ENCODE measurements at places on chromosomes 1 and 21.

- no peak for DNase-seq
Measured at GRCh38 chr1:245611251-245611650, 456.5 kb downstream of the KIF26B start.

- no peak for DNase-seq
Measured at GRCh38 chr1:208446271-208446691, 202.1 kb upstream of the PLXNA2 start.

GRCh38 chr1:220224033-220224432 lies 48.2 kb downstream of the RAB3GAP2 start:
- DNase-seq, result no peak

GRCh38 chr1:107914119-107914765 lies 50.7 kb downstream of the VAV3 start:
- DNase-seq, result no peak

- DNase-seq, result no peak
Measured at GRCh38 chr1:83024251-83024767, 974.6 kb downstream of the TTLL7 start.

- DNase-seq, result no peak
Measured at GRCh38 chr1:116340506-116341231, 32.4 kb upstream of the ATP1A1 start.

GRCh38 chr1:45730075-45730779 lies 20.2 kb downstream of the IPP start:
- DNase-seq, result no peak

DNA sequence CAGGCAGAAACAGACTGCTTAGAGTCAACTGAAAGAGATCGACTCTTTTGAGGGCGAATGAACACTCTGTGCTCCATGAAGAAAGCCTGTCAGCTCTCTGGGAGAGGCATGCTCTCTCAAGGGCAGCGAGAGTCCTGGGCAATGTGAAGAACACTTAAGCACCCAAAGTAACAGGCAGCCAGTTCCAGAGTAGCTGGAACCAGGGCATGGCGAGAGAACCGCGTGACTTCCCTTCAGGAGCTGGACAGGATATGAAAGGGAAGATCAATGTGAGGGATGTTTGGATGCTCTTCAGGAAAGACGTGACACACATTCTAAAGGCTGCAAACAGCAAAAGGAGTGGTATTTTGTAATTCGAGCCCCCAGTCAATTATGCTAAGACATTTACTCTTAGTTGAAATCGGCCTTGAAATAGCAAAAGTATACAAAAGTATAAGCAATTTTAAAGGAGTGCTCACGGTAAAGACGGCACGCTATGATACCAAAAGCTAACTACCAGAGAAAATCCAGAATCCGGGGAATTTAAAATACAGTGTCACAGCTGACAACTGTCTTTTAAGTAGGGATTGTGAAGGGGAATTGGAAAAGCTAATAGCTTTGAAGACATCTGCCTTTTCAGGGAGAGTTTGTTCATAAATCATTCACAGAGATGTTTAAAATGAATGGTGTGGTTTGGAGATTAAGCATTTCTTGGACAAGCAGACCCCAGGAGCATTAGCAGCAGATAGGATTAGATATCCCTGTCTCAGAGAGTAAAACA lies 20.8 kb downstream of the ADAMTS5 start:
- no peak for DNase-seq

GRCh38 chr21:37263827-37264600 lies 3.1 kb downstream of the VPS26C start:
- DNase-seq, result no peak

DNA sequence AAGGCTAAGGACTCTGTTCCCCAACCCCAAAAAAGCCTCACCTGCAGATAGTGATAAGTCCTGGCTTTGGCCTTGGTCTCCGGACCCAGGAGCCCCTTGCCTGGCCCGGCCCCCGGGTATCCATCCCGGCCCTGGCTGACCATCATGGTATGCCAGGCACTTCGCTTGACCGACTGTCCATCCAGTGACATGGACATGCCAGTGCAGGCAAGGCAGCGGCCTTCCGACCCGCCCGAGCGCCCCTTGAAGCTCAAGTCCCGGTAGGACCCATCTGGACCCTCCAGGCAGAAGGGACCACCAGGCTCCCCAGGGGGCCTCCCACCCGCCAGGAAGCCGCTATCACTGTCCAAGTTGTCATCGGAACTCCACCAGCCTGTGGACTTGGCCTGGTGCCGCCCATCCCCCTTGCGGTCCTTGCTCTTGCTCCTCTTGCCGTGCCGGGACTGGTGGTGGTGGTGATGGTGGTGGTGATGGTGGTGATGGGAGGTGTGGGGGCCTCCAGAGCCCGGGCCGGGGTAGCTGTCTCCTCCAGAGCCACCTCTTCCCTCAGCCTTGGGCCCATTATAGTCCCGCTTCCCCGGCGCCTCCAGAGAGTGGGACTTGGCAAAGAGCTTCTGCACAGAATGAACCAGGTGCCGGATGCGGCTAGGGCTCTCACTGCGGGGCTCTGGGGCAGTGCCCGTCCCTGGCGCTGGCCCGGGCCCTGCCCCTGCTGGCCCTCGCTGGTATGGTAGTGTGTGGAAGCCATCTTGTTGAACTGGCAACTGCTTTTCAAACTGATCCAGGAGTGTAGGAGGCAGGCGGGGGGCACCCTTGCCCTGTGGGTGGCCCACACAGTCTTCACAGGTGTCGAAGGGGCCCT lies 25.0 kb downstream of the DLGAP3 start:
- no peak for DNase-seq

- DNase-seq, result no peak
Measured at GRCh38 chr21:18155508-18156193, 89.0 kb upstream of the CHODL start.

GRCh38 chr1:111660204-111661150 lies 40.9 kb downstream of the RAP1A start:
- DNase-seq, result no peak

- DNase-seq, result no peak
Measured at GRCh38 chr21:43928222-43929125, 63.5 kb downstream of the AGPAT3 start.

DNA sequence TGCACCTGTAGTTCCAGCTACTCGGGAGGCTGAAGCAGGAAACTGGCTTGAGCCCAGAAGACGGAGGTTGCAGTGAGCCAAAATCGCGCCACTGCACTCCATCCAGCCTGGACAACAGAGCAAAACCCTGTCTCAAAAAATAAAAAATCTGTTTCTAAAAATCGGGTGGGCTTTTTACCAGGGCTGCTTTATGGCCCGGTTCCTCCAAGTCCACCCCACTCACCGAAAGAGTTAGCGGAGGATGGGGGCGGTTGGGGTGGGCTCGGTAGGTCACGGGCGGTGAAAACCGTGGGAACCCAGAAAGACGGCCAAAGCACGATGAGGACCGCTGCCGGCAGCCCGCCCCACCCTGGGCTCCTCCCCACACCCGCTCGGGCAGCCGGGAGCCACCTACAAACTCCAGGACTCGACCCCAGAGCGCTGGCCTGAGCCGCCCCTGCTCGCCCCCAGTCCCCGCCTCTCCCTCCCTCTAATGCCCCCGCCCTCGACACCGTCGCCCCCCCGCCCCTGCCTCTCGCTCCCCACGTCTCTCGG lies 846 bp upstream of the PER3 start:
- DNase-seq, result peak; percentile 15

DNA sequence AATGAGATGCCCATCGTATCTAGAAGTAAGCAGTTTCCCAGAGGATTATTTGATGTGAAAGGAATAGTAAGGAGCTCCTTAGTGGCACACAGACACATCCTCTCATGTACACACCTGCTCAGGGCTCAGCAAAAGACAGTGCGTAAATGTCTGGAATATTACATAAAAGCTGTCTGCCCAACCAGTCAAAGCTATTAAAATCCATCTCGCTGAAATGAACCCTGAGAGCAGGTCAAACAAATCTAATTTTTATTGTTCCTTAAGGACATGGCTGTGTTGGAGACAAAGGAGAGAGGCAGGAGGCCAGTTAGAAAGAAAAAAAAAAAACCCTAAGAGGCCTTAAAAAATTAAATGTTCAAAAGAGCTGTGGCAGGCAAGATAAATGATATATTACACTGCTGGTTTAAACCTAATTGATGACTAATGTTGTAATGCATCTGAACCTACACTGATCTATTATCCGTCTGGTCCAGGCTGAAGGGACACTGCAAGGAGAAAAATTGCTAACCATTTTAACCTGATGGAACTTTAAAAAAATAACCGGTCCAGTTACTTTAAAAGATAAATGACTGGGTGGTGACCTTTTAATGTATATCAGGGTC lies 58.5 kb upstream of the FGGY start:
- DNase-seq, result no peak

DNA sequence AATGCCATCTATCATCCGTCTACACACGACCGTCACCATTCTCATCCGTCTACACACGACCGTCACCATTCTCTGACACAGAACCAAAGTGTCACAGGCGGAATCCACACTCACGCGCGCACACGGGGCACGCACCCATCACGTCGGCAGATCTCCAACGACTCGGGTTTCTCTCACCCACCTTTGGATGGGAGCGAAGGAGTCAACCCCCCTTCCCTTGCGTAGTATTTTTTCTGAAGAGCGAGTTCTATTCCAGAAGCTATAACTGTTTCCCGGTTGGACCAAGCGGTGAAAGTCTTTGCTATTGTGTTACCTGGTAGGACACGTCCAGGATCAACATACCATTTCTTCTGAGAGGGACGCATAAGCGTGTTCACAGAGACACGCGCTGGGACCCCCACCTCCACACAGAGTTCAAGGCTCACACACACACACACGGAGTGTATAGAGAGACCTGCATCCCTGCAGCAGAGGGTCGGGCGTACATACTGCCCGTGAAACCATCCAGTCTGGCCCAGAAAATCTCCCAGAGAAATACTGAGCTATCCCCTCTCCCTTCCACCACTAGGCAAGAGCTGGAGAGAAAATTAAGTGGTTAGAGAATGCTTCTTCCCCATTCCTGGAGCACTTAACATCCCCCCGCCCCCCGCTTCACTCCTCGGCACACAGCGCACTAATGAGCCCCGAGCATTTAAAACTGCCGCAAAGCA lies 741 bp downstream of the DUSP10 start:
- no peak for DNase-seq

DNA sequence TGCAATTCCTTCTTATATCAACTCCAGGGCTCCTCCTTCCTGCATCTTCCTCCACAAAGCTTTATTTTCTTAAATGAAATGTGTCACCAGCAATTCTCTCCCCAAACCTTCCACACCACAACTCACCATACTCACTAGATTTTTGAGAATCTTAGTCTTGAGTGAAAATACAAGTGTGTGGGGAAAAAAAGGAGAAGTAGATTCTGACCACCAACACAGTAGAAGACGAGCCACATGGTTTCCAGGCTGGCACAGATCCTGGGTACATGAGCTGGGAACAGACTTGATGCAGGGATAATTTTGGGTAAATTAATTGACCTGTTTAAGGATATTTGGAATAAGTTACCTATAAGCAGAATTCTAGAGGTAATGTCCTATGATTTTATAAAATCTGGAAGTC lies 72.8 kb upstream of the KCNJ15 start:
- no peak for DNase-seq

DNA sequence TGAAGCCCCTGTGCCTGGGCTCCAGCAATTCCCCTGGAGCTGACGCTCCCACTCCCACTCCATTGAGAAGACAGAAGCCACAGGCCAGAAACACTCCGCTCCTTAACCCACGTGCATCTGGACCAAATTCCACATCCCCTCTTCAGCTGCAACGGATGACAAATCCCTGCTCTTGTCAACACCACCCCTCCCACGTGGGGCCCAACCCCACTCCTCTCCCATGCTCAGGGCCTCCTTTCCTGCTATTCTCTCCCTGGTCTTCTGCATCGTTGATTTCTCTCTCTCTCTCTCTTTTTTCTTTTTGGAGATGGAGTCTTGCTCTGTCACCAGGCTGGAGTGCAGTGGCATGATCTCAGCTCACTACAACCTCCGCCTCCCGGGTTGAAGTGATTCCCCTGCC lies 18.3 kb downstream of the CA6 start:
- no peak for DNase-seq

GRCh38 chr1:30089024-30089430 lies 634.4 kb downstream of the MATN1 start:
- DNase-seq, result no peak

- peak; percentile 87 for DNase-seq
Measured at GRCh38 chr1:26169669-26170471, at the start of gene ZNF593. TSS of gene ZNF593 (plus strand) at chr1:26169908. CDS start at chr1:26169984, 76 bp downstream.

GRCh38 chr1:100462326-100463025 lies 75.5 kb upstream of the GPR88 start:
- no peak for DNase-seq

DNA sequence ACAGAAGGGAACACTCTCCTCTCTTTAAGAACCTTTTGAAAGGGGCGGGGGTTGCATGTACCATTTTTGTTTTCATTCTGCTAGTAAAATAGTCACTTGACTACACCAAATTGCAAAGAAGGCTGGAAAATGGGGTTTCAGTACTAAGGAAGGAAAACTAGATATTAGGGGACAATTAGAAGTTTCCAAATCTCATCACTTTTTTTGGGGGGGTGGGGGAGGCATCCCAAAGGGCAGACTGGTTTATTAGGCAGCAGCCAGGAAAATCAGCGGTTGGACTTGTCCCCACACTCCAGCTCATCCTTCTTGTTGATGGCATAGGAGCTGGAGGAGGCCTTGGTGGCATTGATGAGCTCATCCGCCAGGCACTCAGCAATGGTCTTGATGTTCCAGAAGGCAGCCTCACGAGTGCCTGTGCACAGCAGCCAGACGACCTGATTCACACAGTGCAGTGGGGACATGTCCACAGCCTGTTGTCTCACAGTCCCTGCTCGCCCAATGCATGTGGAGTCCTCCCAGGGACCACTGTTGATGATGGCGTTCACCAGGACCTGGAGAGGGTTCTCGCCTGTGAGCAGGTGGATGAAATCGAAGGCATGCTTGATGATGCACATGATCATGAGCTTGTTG lies 1.7 kb upstream of the TMEM50B start:
- no peak for DNase-seq

GRCh38 chr1:58575551-58576324 lies 1.3 kb downstream of the TACSTD2 start:
- no peak for DNase-seq

GRCh38 chr1:207579436-207579799 lies 65.5 kb upstream of the CR1L start:
- no peak for DNase-seq

DNA sequence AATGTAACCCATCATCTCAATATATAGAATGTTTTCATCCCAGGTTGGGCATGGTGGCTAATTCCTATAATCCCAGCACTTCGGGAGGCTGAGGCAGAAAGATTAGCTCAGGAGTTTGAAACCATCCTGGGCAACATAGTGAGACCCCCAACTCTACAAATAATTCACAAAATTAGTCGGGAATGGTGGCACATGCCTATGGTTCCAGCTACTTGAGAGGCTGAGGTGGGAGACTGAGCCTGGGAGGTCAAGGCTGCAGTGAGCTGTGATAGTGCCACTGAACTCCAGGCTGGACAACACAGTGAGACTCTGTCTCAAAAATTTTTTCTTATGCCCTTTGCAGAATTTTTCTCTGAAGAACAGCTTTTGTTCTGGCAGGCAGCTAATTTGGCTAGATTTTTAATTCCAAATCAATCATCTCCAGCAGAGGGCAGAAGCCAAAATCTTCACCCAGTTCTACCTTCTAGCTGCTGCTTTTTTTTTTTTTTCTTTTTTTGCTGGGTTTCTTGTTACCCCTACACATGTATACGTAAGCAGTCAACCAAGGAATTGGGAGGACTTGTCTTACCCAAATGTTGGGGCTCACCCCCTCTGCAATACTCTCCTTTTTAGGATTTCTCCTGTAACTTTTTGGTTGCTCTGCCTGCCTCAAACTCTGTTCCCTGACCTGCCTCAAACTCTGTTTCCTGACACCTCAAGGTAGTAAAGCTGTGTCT lies 2.7 kb upstream of the RAD54L start:
- DNase-seq, result no peak

All from stimulated activated CD8-positive, alpha-beta memory T cell treated with anti-CD3 and anti-CD28 coated beads, Interleukin-4, amount 100 ng/mL, for 24 hours (primary cell).